Activated CD4-positive, alpha-beta T cell treated with anti-CD3 and anti-CD28 coated beads for 24 hours (primary cell): ENCODE measurements at places on chromosomes 12 and 14.

GRCh38 chr12:20588042-20588441, 107.1 kb upstream of the SLCO1C1 start:
- no peak for DNase-seq

DNA sequence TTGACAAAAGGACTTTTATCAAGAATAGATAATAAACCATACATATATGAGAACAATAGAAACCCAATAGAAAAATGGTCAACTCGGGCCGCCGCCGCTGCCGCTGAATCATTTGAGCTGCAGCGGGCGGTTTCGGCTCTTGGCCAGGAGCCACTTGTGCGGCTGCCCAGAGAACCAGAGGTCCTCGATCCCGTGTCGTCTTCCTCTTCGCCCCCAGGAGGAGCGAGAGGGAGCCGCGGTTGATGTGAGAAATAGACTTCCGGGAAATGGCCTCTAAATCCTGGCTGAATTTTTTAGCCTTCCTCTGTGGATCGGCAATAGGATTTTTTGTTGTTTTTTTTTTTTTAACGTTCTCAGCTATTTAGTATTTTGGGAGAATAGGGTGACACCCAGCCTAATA, 44.8 kb downstream of the CPSF6 start:
- peak; percentile 12 for DNase-seq

DNA sequence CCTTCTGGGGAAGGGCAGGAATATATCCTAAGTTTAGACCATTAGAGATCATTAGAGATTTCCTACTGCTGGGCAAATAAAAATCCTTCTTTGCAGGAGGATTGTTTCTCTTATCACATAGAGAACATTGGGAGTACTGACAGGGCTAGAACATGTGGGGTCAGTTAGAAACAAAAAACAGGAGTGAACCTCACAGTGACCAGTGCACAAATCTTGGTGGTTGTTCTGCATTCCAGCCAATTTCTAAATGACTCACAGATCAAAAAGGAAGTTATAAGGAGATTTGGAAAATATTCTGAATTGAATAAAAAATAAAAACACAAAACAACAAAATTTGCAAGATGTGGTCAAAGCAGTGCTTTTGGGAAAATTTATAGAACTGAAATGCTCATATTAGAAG, 118.8 kb downstream of the LLPH start:
- DNase-seq, result no peak

DNA sequence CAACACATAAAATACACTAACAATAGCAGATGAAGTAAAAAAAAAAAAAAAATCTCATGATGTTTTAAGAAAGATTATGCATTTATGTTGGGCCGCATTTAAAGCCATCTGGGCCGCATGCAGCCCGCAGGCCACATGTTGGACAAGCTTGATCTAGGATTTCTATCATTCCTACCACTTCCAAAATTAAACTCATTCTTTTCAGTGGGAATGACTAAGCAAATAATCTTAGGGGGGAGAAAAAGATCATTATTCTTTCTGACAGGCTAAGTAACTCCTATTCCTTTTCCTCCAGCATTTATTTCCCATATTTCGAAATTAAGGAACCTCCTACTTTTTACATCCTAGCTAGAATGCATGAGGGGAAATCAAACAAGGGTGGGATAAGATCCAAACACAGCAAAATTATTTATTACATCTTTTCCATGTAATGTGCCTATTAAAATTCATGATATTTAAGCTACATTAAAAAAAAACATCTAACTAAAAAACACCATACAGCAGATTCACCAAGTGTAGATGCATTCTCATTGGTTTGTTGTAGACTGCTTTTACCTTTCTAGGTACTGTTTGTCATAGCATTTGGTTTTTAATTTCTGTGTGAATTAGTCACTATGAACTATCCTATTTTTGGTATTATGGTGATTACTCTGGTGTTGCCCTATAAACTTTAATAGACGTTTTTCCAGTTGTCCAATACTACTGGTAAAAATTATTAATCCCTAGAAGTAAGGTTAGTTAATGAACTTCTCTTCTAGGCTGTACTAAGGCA, 76.1 kb downstream of the RASSF8 start:
- no peak for DNase-seq

- DNase-seq, result no peak
Measured at GRCh38 chr14:99575043-99576023, 28.7 kb downstream of the CCDC85C start.
